ENCODE measurements at places on chromosomes 1 and 21.

- no peak for DNase-seq
Observed at GRCh38 chr21:17455451-17455850, 57.4 kb upstream of the CXADR start.

DNA sequence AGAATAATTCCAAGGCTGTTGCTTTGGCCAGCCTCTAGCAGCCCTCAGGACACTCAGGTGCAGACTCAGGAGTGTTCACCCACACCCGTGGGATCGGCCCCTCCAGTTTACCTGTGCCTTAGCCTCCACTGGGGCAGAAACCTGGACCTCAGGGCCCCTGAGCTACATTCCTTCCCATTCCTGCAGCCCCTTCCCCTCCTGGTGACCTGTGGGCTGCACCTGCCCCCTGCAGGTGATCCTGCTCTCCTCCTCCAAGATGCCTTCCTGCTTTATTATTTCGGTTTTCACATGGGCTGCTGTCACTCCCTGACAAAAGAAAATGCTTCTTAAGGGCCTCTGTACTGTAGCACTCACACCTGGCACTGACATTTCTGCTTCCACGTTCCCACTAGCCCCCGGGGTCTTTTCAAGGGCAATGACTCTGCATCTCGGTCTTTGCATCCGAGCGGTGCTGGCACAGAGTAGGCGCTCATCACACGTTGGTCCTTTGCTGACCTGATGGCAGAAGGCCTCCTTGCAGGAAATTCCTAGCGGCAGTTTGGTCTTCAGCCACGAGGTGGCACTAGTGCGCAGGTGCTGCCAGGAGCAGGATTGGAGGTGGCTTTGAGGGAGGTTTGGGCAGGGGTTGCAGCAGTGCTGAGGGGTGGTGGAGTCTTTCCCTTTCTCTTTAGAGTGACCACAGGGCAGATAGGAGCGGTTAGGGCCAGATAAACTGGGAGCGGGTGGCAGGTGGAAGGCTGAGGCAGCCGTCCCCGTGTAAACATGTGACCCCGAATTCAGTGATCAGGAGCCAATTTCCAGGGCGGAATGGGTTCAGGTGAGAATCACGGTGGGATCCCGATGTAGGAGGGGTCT is 25.3 kb upstream of the ETV3 start:
- peak; percentile 78 for DNase-seq

GRCh38 chr1:23463286-23463685 is 20.7 kb downstream of the ASAP3 start:
- DNase-seq, result no peak

DNA sequence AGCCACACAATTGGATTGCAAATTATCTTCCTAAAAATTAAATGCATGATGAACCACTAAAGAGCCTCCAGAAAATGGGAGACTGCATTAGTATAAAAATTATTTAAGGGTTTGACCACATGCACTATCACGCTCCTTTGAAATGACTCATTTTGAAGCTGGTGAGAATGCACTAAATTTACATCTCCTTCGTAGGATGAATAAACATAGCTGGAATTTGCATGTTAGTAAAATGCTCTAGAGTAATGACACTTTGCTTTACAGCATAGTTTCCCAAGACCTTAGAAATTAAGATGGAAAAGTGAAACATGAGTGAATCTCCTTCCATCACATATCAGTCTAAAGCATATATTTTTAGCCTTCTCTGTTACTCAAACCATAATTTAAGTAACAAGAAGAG is 2.4 kb downstream of the PLPPR4 start:
- DNase-seq, result no peak

- no peak for DNase-seq
Observed at GRCh38 chr1:102852613-102853012, 255.7 kb downstream of the COL11A1 start.

DNA sequence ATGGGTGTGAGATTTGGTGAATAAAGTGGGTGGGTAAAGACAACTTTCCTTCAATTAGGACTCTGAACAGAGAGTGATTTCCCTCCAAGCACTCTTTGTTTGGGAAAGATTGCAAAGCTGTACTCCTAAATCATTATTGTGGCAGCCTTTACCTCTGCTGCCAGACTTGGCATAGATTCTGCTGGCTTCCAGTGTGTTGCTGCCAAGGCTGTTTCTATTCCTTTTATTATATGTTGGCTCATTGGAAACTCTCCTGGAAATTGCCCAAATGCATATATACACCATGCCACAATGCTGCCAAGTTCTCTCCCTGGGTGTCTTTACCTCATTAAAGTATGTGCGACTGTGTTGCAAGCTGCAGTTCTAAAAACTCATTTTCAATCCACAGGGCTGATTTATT is 668.0 kb downstream of the MRPL39 start:
- DNase-seq, result no peak

DNA sequence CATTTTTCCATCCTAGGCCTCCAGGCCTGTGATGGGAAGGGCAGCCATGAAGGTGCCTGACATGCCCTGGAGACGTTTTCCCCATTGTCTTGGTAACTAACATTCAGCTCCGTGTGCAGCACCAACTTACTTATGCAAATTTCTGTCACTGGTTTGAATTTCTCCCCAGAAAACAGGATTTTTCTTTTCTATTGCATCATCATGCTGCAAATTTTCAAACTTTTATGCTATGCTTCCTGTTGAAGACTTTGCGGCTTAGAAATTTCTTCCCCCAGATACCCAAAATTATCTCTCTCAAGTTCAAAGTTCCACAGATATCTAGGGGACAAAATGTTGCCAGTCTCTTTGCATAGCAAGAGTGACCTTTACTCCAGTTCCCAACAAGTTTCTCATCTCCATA is 25.2 kb upstream of the SELE start:
- no peak for DNase-seq

GRCh38 chr1:202638019-202638700 is 72.1 kb downstream of the SYT2 start:
- DNase-seq, result no peak

GRCh38 chr1:220356981-220357850 is 85.0 kb upstream of the RAB3GAP2 start:
- DNase-seq, result no peak

DNA sequence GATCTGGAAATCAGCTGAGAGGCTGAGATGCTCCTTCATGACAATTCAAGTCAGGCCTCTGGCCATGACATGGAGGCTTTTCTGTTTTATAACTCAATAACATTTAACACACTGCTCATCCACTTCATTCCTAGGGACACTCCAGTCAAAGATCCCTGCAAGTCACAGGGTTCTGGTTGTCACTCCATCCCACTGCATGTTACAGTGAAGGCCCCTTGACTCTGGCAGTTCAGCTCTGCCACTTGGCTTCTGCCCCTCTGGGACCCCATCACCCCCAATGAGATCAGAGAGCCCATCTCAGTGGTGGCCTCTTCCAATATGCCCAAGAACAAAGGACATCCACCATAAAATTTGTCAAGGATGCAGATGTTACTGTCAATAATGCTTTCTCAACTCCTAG is 10.0 kb upstream of the FAM110D start:
- DNase-seq, result no peak

DNA sequence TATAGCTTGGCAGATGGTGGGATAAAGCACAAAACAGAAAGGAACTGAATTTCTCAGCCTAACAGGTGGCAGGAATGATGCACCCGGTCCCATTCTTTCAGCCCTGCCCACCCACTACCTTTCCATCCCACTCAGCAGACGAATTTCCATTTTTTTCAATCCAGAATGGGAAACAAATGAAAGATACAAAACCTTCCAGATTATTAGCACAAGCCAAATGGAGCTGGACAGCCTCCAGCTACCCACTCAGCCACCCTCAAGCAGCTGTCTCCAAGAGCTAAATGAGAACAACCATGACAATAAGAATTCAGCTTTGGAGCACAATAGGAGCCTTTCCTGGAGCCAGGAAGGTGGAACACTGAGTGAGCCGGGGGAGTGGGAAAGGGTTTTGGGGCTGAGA is 96.3 kb upstream of the ST6GALNAC5 start:
- DNase-seq, result no peak

DNA sequence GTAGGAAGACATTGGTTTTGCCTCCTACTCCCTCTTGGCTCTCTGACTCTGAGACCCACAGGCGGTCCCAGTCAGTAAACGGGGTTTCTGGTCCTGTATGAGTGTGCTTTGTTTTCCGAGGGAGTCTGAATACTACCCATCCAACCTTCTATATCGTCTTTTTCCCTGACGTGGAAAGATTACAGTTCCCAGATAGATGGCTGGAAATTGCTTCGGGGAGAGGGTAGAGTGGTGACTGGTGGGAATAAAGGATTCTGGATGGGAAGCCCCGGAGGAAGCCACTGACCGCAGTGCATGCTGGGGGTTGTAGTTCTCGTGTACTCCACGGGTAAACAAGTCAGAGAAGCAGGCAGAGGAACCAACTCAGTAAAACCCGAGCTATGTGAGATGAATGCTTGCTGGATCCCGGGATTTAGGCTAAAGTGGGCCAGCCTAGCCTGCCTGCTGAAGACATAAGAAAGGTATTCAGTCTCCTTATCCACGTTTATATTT is 66.2 kb upstream of the IRF2BP2 start:
- peak; percentile 48 for DNase-seq

DNA sequence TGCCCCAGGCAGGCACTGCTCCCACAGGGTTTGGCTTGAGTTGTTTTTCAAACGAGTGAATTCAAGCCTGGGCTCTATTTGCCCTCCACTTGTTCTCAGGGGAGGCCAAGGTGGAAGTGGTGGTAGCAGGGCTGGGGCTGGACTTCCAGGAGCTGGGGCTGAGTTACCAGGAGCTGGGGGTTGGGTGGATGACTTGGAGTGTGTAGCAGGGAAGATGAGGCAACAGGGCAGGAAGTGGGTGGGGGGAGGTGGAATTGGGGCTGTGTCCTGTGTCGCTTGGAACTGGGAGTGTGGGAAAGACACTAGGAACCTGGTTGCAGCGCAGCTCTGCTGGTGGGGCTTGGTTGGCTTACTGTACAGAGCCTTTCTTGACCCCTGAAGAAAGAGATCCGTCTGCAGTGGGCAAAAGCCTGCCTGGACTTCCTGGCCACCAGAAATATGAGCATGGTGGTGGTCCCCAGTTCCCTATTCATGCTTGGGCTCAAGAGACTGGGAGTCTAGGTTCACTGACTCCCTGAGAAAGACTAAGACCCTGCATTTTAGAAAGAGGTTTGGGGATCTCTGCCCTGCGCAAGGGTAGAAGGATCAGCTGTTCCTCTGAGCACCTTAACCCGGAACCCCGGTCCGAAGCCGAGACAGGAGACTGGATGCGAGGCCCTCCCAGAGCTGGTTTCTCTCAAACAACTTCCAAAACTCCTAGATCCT is 3.1 kb downstream of the TFAP2E start:
- DNase-seq, result no peak

DNA sequence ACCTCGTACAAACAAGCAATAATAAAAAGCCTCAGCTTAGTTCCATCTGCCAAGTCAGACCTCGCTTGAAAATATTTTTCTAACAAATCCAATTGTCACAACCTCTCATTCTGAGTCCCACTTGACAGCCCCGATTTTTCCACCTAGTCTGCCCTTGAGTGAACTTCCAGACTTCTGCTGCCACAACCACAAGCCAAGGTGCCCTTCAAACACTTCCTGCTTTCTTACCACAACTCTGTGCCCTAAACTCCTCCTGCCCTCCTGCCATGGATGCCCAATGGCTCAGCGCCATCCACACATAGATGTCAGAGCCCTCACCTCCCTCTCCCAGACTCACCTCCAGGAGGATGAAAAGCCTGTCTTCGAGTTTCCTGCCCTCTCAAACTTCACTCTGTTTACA is 3.9 kb downstream of the TMPRSS2 start:
- DNase-seq, result no peak

GRCh38 chr1:173415490-173415889 is 61.6 kb upstream of the PRDX6 start:
- no peak for DNase-seq

DNA sequence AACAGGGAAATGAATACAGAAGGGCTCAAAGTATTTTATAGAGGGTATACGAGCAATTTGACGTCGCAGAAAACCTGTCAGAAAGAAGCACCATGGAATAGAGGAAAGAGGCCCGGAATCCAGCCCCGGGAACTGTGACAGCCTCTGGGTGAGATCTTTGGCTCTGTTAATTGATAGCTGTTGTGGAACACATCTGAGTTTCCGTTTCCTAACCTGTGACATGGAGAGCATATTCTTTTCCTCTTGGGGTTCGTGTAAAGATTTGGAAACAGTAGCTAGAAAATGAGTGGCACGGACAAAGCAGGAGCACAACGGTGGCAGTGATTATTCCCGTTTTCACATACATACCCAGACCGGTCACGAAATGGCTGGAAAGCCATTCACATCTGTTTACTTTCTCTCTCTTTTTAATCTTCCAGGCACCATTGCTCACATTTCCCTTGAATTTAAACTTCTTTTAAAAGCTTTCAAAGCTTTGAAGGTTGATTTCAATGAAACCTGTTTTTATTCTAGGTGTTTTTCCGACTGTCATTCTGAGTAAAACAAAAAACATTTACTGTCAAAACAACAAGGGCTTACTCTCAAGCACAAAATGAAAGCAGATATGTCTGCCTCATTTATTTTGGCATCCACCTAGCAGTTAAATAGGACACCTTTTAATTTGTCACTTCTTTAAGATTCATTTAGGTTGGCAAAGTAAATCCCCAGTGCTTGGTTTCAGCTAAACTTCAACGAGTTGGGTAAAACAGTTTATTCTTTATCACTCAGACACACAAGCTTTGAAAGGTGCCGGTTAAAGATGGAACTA is 26.7 kb upstream of the C8B start:
- no peak for DNase-seq

DNA sequence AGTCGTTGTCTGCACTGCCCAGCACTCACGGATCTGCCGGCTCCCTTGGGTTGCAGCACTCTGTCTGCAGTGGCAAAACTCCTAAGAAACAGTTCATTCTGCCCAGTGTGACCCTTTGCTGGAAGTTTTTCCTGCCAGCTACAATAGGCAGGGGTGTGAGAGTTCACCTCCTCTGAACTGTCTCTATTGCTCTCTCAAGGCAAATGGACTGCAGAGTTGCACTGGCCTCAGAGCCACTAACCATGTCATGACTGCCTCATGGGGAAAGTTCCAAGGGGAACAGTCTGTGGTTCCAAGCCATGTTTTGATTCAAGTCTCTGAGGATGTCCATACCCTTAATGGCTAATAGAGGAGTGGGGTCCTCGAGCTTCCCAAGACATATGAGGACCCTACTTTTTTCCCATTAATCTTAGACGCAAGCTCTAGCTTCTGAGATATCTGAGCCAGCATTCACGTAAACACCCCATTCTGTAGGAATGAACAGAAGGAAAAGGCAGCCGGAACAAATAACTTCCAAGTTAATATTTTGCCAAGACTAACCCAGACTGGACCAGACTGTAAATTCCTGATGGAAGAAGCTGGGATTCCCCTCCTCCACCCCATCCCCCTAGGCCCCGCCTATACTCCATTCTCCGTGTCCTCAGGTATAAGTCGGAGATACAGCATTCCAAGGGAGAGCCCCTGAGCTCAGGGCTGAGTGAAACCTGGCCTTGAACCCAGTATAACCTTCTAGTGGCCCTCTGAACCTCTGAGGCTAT is 93.8 kb upstream of the AKT3 start:
- no peak for DNase-seq

DNA sequence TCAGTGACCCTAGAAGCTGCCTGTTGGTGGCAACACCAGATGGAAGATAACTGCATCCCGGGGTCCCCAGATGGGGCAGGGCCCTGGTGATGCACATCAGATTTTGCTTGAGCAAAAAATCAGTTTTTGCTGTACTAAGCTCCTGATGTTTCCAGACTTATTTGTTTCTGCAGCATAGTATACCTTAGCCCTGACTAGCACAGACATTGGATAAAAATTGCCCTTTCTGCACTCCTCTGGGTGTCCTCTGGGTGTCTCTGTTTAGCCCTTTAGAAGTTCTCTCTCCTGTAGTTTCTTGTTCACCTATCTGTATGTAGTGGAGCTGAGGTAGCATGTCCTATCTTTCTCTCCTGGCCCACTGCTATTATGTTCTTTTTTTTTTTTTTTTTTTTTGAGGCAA is 30.3 kb upstream of the PLA2G2C start:
- no peak for DNase-seq

- no peak for DNase-seq
Observed at GRCh38 chr1:236269439-236269838, 12.3 kb downstream of the ERO1B start.

Data from CD4-positive, alpha-beta T cell (primary cell).